Stimulated activated CD4-positive, alpha-beta T cell treated with anti-CD3 and anti-CD28 coated beads, TNF-alpha, amount 100 ng/mL, for 48 hours (primary cell): ENCODE measurements at places on chromosomes 1 and 21.

- no peak for DNase-seq
These were observed 632 bp downstream of the PEX19 start for GRCh38 chr1:160284220-160284781.

DNA sequence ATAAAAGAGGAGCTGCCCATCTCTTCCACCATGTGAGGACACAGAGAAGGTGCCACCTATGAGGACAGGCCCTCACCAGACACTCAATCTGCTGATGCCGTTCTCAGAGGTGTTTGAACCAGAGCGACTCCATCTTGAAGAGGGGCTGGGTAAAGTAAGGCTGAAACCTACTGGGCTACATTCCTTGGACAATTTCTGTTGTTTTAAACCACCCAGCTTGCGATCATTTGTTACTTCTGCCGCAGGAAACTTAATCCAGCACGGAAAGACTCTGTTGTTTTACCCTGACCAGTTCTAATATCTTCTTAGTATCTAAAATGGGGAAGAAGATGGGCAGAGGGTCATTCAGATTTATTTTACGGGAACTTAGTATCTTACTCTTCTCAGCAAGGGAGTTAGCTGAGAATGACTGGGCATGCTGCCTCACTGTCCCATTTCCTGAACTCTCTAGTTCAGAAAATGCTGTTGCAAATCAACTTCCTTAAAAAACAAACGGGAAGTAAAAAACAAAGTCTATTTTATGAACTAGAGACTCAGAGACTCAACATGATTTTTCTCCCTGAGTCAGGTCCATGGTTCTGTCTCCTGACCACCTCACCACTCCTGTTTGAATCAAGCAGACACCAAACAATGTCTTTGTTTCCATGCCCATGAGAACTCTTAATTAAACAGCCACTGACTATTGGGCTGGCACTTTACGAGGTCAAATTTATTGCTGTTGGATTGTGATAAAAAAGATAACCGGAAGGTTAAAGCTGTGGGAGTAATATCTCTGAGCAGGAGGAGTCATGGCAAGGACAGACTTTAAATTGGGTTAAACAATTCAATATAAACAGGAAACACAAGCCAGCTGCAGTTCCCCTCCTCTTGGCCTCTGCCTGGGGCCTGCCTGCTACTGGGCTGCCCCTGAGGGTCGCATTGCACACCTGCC is 23.8 kb upstream of the IFNAR1 start:
- no peak for DNase-seq

- no peak for DNase-seq
These were observed 187.5 kb downstream of the LMX1A start for GRCh38 chr1:165169028-165169427.

GRCh38 chr1:5651964-5652821 is 340.0 kb downstream of the NPHP4 start:
- no peak for DNase-seq

DNA sequence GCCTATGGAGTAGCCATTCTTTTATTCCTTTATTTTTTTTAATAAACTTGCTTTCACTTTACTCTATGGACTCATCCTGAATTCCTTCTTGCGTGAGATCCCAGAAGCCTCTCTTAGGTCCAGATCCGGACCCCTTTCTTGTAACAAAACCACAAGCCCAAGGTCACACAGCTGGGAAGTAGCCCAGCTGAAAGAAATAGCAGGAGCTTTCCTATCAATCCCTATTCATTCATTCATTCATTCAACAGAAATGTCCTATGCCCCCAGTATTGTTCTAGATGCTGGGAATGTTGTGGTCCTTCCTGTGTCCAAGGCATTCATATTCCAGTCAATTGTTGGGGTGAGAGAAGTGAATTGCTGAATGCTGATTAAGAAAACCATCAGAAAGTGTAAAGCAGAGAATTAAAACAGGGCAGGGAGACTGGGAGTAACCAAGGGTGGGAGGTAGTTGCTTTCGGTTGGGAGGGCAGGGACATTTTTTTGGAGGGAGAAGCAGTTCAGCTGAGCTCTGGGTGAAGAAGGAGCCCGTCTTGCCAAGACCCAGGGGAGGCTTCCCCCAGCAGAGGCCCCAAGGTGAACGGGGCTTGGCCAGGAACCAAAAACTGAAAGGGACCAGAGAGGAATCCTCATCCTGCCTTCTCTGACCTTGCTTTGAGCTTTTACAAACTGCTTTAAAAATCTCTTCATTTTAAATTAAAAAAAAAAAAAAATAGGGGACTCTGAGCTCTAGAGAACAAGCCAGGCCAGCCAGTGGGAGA is 10.8 kb downstream of the PLA2G2D start:
- no peak for DNase-seq

DNA sequence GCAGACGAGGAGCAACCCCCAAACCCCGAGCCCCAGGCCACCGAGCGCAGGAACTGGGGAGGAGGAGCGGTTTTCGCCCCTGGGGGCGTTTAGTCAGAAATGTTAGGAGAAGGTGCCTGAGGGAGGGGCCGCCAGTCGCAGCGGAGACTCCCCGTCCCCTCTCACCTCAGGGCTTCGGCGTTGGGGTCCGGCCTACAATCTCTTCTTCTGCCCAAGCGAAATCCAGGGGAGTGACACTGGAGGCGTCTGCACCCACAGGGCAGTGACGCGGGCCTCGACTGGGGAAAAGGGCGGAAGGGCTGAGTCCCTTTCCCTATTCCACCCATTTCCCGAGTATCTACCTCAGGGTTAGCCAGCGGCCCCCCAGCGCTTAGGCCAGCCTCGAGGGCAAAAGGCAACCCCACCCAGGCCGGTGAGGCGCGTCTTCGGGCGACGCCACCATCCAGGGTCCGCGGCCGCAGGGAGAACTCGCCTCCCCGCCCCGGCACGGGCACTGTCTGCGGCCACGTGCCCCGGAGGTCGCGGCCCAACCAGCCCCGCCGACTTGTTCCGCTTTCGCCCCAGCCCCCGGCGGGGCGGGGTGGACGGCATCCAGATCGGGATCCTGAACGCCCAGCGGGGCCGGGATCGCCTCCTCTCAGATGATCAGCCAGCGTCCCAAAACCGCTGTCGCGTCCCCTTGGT is 118.7 kb upstream of the BARHL2 start:
- DNase-seq = no peak

DNA sequence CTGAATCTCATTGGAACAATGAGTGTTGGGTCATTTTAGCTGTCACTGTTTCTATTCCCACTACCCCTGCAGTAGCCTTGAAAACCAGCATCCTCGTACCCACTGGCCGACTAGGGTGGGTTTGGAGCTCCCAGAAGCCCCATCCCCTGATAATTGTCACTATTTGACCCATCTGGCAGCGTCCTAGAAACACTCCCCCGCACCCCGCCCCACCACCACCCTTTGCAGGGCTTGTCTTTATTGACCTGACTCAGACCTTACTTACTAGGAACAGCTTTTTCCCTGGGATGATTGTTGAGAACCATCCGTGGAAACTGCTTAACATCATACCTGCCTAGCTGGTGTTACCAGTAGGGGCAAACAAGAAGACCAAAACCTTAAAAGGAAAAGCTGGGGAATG is 28.4 kb upstream of the AGPAT3 start:
- DNase-seq = no peak

- DNase-seq = no peak
These were observed 19.2 kb upstream of the CHIA start for GRCh38 chr1:111271464-111271801.

GRCh38 chr1:31399976-31400375 is 13.0 kb upstream of the SERINC2 start:
- DNase-seq = no peak

DNA sequence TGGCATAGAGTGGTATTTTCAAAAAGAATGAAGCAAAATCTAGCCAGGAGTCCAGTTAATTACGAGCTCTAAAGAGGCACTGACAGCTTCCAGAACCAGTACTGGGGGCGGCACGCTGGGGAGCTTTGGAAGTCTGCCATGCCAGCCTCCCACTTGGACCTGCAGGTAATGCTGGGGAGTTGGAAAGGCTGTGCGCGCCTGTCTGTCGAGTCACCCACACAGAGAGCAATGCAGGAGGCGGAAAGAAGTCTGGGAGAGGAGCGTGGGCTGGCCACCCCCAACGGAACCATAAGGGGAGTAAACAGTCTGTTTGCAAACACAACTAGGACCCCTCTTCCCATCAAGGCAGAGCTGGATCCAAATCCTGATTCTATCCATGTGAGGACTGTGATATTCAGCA is 84.5 kb downstream of the BEND5 start:
- DNase-seq = no peak

- DNase-seq = no peak
These were observed 15.1 kb upstream of the C1orf87 start for GRCh38 chr1:60088620-60089155.

DNA sequence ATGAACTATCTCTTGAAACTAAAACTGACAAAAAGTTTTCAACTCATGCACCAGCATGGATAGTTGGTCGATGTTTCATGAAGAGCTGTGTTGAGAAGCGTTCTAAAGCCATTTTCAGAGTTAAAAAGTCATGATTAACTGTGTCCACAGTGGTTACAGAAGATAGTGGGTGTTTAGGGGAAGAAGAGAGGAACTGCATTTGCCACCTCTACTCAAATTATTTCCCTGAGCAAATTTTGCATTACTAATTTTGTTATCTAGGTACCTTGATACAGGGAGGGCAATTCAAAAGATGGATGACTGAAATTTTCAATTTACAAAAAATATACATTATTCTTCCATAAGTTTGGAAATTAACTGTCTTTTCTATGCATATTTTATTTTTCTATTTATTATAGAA is 15.5 kb downstream of the SAMSN1 start:
- DNase-seq = no peak

GRCh38 chr1:171984850-171985485 is 143.7 kb downstream of the DNM3 start:
- no peak for DNase-seq

GRCh38 chr1:220370041-220370700 is 97.9 kb upstream of the RAB3GAP2 start:
- DNase-seq = no peak
